ENCODE measurements at places on chromosomes 2 and 18.

DNA sequence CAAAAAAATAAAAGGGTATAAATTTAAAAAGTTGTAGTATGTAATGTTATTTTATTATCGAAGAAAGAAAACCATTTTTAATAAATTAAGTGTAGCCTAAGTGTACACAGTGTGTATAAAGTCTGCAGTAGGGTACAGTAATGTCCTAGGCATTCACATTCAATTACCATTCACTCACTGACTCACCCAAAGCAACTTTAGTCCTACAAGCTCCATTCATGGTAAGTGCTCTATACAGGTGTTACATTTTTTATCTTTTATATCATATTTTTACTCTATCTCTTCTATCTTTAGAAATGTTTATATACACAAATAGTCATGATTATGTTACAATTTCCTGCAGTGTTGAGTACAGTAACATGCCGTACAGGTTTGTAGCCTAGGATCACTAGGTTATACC lies 59.5 kb downstream of the RABL2A start:
- no peak for DNase-seq

GRCh38 chr2:8168022-8168717 lies 513.7 kb upstream of the ID2 start:
- no peak for DNase-seq

GRCh38 chr2:165562233-165562632 lies 92.7 kb downstream of the CSRNP3 start:
- DNase-seq = no peak

DNA sequence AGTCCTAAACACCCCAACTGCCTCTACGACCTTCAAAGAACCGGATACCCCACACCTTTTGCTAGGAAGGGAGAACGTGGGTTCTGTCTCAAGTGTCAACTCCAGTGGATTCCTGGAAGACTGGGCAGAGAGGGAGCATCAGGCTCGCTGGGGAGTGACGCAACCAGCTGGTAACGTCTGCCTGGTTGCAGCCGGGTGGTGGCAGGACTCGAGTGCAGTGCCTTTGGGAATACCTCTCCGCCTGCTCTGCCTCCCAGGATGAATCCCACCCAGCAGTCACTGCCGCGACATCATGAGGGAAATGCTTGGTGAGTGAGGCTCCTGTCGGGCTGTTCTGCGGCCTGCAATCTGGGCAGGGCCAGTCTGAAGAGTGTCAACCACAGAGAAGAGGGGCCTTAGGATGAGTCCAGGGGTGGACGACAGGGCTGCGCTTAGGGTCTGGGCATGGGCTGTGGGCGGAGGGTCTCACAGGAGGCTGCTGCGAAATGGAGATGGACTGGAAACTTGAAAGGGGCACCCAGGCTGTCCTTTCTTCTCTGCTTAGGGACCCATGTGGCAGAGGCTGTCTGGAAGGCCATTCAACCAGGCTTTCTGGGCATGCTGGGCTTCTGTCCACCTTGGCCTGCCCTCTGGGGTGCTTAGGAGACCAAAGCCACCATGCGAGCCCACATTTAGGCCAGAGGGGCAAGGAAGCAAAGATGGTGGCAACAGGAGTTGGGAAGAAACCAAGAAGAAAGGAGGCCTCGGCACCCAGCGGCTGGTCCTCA lies 12.9 kb downstream of the GPR17 start:
- DNase-seq = no peak

DNA sequence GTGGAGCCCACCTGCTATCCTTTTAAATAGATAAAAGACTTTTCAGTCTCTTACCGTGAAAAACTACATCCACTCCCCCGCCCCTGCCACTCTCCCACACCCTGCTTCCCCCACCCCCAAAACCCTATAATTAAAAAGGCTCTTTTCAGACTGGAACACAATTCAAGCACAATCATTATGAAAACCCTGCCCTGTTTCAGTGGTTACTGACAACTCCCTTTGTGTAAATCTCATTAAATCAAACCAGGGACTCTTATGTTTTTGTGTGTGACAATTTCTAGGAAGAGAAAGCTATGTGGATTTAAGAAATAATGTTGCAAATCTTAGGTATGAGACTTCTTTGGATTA lies 21.0 kb upstream of the ZNF532 start:
- DNase-seq = no peak

DNA sequence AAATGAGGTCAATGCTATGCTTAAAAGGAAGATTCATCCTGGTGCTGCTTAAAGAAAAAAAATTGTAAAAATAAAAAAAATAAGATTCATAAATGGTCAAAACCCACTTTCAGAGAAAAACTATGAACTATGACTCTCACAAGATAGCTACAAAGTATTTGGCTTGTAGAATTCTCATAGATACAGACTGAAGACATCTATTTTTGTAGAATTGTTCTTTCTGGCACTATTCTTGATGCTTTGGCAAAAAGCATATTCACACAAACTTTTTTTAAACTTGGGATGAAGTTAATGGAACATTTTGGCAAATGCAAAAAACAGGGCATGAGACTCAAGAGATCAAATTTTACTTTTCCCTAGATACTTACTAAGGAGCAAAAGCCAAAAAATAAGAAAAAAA lies 12.5 kb upstream of the ANKRD29 start:
- no peak for DNase-seq

- DNase-seq = no peak
These were observed 86.9 kb upstream of the LMAN1 start for GRCh38 chr18:59446012-59446411.
